ENCODE measurements at places on chromosomes 5 and 9. TPM values are rescaled to one million over a fixed set of nuclear protein-coding genes. Genes with fewer than 3 reads are reported as not detected.

DNA sequence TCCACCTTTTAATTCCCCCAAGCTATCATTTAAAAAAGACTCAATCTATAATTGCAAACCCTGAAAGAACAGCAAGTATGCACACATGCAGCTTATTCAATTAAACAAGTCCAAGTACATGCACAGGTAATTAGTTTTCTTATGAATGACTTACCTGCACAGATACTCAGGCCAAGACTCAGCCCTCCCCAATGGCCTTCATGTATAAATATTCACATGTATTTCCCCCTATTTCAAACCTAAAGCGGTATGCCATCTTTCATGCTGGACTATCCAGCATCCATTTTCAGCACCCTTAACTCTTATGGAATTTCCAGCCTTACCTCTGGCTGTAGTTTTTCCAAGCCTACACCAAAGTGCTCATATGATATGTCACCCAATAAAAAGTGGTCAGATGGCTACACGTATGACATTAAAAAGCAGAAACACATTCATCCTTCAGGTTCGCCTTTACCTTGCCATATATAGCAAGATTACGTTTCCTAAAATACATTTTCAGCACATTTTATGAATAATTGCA, 205.5 kb downstream of the MEF2C start:
- peaks cover 97% of the 10 kb centered on the region for H3K27me3 ChIP-seq
- DNase-seq = no peak
- H3K4me1 ChIP-seq = peaks cover 3% of the 10 kb centered on the region
- H3K4me3 ChIP-seq = no peak overlapping the region
- H3K27ac ChIP-seq = no peak overlapping the region

GRCh38 chr5:66993882-66994281, 202.7 kb downstream of the CD180 start:
- H3K27ac ChIP-seq = no peak overlapping the region
- H3K4me1 ChIP-seq = no peaks in the 10 kb centered on the region
- no peak overlapping the region for H3K4me3 ChIP-seq
- H3K36me3 ChIP-seq = no peaks in the 10 kb centered on the region
- DNase-seq = no peak
- H3K27me3 ChIP-seq = no peaks in the 10 kb centered on the region

The GLIPR2 gene
- 33.3 TPM for total RNA-seq

DNA sequence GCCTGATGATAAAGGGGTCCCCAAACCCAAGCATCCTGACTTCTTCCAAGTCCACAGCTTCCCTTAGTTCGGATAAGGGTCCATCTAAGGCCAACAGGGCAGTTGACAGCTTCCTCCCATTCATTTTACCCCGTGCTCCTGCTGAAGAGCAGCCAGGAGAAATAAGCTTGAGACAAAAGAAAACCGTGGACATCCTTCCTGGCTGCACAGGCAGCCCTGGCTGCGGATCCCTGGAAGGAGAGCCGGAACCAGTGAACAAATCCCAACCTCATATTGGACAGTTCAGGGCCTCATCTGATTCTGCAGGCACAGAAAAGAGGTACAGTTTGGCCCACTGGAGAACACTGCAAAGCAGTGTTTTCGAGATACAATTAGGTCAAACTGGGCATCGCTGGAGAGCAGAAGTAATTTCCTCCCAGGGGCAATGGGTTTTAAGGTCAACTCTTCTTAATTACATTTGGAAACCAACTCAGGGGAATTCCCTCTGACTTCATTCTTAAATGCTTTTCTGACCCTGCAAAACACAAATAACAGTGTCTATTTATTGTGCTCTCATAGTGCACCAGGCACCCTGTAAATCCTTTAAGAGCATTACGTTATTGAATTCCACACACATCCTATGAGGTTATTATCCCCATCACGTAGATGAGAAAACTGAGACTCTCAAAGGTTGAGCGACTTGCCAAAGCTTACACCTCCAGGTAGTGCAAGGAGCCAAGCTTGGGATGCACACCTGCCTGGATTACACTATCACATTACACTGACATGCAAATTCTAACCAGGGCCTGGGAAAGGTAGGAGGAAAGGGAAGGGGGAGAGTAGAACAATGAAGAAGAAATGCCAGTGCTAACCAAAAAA, 21.2 kb downstream of the ADAM19 start:
- no peaks in the 10 kb centered on the region for H3K27me3 ChIP-seq
- DNase-seq = no peak
- H3K36me3 ChIP-seq = no peaks in the 10 kb centered on the region

The PDGFRB gene
- 567 TPM for total RNA-seq

DNA sequence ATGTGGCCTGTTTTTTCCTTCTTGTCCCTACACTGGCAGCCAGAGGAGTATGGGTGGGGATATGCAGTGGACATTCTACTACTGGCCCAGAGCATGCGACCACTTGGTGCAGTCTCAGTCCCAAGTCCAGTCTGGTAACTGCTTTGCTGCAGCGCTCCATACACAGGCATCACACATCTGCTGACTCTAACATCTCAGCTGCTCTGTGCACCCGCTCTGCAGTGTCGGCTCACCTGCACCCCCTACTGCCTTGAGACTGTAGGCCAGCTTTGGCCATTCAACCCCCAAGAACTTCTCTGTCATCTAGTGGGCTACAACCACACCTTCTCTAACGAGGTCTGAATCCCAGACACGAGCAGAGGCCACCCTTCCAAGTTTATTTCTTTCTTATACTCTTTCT, 46.4 kb upstream of the SLCO6A1 start:
- no peaks in the 10 kb centered on the region for H3K36me3 ChIP-seq
- peak; percentile 3 for DNase-seq
- no peak overlapping the region for H3K4me3 ChIP-seq

DNA sequence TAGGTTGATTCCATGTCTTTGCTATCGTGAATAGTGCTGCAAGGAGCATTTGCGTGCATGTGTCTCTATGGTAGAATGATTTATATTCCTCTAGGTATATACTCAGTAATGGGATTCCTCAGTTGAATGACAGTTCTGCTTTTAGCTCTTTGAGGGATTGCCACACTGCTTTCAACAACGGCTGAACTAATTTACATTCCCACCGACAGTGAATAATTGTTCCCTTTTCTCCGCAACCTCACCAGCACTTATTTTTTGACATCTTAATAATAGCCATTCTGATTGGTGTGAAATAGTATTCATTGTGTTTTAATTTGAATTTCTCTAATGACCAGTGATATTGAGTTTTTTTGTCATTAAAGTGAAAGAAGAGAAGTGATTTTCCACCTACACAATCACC, 18.5 kb downstream of the IFNA5 start:
- no peak for DNase-seq
- peaks cover 11% of the 10 kb centered on the region for H3K27me3 ChIP-seq
- no peak overlapping the region for H3K4me3 ChIP-seq
- no peaks in the 10 kb centered on the region for H3K4me1 ChIP-seq
- H3K27ac ChIP-seq = no peak overlapping the region

GRCh38 chr5:107542831-107543231, 127.9 kb downstream of the EFNA5 start:
- H3K4me3 ChIP-seq = peak overlapping the region; percentile 45
- H3K4me1 ChIP-seq = peaks cover 14% of the 10 kb centered on the region
- H3K36me3 ChIP-seq = no peaks in the 10 kb centered on the region
- H3K27ac ChIP-seq = no peak overlapping the region

DNA sequence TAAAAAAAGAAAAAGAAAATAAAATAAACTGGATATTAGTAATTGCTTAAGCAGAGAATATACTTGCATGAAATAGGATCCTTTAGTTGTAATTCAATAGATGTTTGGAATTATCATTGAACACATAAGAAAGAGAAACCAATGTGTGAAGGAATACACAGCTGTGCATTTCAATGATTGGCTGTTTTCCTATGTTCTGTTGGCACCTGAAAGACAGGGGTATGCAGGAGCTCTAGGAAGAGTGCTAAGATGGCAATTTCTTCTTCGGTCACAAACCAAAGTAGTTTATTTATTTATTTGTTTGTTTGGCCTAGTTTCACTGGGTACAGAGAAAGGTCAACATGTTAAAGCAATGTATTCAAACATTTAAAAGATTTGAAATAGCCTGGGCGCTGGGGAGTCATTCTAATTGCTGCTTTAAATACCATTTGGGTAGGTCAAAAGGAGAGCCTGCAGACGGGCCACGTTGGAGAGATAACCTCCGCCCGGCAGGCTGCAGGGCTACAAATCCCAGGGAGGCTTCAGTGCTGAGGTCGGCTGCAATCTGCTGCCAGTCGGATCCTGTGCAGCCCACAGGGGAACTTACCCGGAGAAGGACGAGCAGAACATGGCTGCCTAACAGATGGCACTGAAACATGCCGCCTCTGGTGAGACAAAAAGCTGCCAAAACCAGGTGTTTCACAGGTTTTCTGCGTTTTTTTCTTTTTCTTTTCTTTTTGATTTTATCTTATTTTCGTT, 154.2 kb upstream of the TYRP1 start:
- no peaks in the 10 kb centered on the region for H3K27me3 ChIP-seq
- no peak for DNase-seq
- no peak overlapping the region for H3K4me3 ChIP-seq
- no peak overlapping the region for H3K27ac ChIP-seq
- no peaks in the 10 kb centered on the region for H3K36me3 ChIP-seq
- H3K4me1 ChIP-seq = no peaks in the 10 kb centered on the region

DNA sequence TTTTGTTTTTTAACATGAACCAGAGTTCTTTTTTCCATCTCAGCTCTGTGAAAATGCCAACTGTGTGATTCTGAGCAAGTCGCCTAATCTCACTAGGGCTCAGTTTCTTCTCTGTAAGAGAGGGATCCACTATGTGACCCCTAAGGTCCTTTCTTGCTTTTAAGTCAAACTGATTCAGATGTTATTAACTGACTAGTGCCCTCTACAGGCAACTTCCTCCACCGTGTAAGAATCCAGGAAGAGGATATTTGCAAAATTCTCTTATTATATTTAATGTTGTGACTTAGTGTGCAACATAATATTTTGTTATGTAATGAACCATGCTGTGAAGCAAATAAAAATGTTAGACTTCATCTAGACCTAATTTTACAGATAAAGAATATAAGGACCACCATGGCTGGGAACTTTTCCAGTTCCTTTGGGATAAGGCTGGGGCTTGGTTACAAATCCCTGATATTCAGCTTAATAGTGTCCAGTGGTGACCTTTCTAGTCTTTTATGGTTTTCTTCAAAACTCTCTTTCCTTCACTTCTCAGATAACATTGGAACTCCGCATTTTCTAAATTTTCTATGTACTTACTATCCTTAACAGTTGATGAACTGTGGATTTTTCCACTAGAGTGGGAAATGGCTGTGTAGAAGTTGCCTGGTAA, 244.7 kb downstream of the PIK3R1 start:
- H3K4me1 ChIP-seq = peaks cover 17% of the 10 kb centered on the region
- no peak overlapping the region for H3K27ac ChIP-seq
- H3K27me3 ChIP-seq = no peaks in the 10 kb centered on the region
- no peak overlapping the region for H3K4me3 ChIP-seq
- H3K36me3 ChIP-seq = no peaks in the 10 kb centered on the region

- peak overlapping the region; percentile 94 for H3K27ac ChIP-seq
- no peaks in the 10 kb centered on the region for H3K36me3 ChIP-seq
- H3K4me1 ChIP-seq = peaks cover 43% of the 10 kb centered on the region
- H3K4me3 ChIP-seq = no peak overlapping the region
- no peaks in the 10 kb centered on the region for H3K27me3 ChIP-seq
Measured at GRCh38 chr5:53405396-53405795, 75.0 kb upstream of the FST start.

- no peak overlapping the region for H3K27ac ChIP-seq
- no peak for DNase-seq
- H3K4me1 ChIP-seq = no peaks in the 10 kb centered on the region
- peaks cover 5% of the 10 kb centered on the region for H3K27me3 ChIP-seq
- no peak overlapping the region for H3K4me3 ChIP-seq
Measured at GRCh38 chr9:126027566-126027965, 280.4 kb downstream of the PBX3 start.

The CTXN3 gene
- not detected for total RNA-seq

The ENG gene
- total RNA-seq = 60.8 TPM

DNA sequence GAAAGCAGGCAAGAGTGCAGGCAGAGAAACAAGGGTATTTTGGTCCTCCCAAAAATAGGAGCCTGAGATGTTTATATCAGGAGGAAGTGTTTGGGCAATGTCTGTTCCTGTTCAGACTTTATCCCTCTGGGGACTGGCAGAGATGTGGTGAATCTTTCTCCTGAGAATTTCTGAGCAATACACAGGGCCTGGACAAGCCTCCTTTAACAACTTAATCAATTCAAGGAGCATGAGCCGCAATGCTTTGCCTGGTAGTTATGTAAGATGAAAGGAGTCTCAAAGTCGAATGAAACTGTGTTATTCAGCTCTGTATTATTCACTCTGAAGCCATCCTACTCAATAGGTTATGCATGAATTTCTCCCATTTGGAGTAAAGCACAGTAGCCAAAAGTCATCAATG, 365.6 kb downstream of the MAN2A1 start:
- no peak overlapping the region for H3K4me3 ChIP-seq
- DNase-seq = no peak
- H3K27me3 ChIP-seq = no peaks in the 10 kb centered on the region
- H3K36me3 ChIP-seq = no peaks in the 10 kb centered on the region
- no peaks in the 10 kb centered on the region for H3K4me1 ChIP-seq

- H3K36me3 ChIP-seq = no peaks in the 10 kb centered on the region
- no peak for DNase-seq
- no peak overlapping the region for H3K4me3 ChIP-seq
- no peak overlapping the region for H3K27ac ChIP-seq
- no peaks in the 10 kb centered on the region for H3K27me3 ChIP-seq
- no peaks in the 10 kb centered on the region for H3K4me1 ChIP-seq
Measured at GRCh38 chr5:116441223-116441622, 133.4 kb downstream of the SEMA6A start.

- peaks cover 13% of the 10 kb centered on the region for H3K27me3 ChIP-seq
- H3K4me1 ChIP-seq = no peaks in the 10 kb centered on the region
- H3K27ac ChIP-seq = no peak overlapping the region
- no peaks in the 10 kb centered on the region for H3K36me3 ChIP-seq
Measured at GRCh38 chr9:136697821-136698526, 10.7 kb upstream of the AGPAT2 start.

The DNM1 gene
- total RNA-seq = 3.6 TPM

The PGGT1B gene
- 17.4 TPM for total RNA-seq

- DNase-seq = peak; percentile 100
- H3K27ac ChIP-seq = peak within 1 kb of the TSS; percentile 58
- H3K4me1 ChIP-seq = peaks cover 16% of the 10 kb centered on the region
- H3K36me3 ChIP-seq = no peaks in the 10 kb centered on the region
- H3K27me3 ChIP-seq = no peaks in the 10 kb centered on the region
Measured at GRCh38 chr5:2751592-2752021, at the start of gene IRX2. Gene IRX2 (minus strand): TSS chr5:2751677. CDS start chr5:2751413, 264 bp downstream.

- no peaks in the 10 kb centered on the region for H3K4me1 ChIP-seq
- DNase-seq = no peak
- H3K27me3 ChIP-seq = no peaks in the 10 kb centered on the region
Measured at GRCh38 chr5:108078345-108078744, 303.6 kb downstream of the FBXL17 start.

DNA sequence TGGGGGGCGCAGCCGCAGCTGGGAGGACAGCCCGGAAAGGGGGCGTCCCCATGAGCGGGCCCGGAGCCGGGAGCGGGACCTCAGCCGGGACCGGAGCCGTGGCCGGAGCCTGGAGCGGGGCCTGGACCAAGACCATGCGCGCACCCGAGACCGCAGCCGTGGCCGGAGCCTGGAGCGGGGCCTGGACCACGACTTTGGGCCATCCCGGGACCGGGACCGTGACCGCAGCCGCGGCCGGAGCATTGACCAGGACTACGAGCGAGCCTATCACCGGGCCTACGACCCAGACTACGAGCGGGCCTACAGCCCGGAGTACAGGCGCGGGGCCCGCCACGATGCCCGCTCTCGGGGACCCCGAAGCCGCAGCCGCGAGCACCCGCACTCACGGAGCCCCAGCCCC, 47.0 kb downstream of the TJP2 start:
- no peak overlapping the region for H3K27ac ChIP-seq
- no peaks in the 10 kb centered on the region for H3K4me1 ChIP-seq
- no peak for DNase-seq
- no peaks in the 10 kb centered on the region for H3K27me3 ChIP-seq
- no peak overlapping the region for H3K4me3 ChIP-seq
- peaks cover 20% of the 10 kb centered on the region for H3K36me3 ChIP-seq

The SPATA31C1 gene
- not detected for total RNA-seq

Data from osteoblast (primary cell).